ENCODE measurements at places on chromosomes 2 and 18.

- DNase-seq, result no peak
Observed at GRCh38 chr2:120802158-120802557, 66.5 kb downstream of the GLI2 start.

GRCh38 chr2:145076085-145076484, 556.2 kb upstream of the ZEB2 start:
- DNase-seq, result no peak

GRCh38 chr18:35512761-35513160, 15.0 kb upstream of the INO80C start:
- no peak for DNase-seq

- DNase-seq, result no peak
Observed at GRCh38 chr18:35406666-35407065, 29.5 kb upstream of the ZNF396 start.

- no peak for DNase-seq
Observed at GRCh38 chr2:66531567-66531966, 96.6 kb downstream of the MEIS1 start.

DNA sequence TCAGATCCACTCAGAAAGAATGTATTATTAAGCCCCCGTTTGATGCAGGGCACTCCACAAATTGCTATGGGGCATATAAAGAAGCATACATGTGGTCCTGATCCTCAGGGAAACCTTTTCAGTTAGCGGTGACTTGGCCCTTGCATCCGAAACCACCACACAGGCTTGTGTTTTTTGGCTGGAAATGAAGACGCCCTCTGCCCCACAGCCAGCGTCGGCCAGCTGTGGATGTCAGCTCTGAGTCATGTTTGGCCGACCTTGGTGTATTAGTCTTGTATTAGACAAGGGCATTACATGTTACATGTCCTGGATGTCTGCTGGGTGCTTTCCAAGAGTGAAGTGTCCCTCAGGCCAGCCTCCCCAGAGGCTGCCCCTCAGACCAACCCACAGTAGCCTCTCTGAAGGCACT, 107.6 kb upstream of the MAP3K20 start:
- DNase-seq, result no peak

DNA sequence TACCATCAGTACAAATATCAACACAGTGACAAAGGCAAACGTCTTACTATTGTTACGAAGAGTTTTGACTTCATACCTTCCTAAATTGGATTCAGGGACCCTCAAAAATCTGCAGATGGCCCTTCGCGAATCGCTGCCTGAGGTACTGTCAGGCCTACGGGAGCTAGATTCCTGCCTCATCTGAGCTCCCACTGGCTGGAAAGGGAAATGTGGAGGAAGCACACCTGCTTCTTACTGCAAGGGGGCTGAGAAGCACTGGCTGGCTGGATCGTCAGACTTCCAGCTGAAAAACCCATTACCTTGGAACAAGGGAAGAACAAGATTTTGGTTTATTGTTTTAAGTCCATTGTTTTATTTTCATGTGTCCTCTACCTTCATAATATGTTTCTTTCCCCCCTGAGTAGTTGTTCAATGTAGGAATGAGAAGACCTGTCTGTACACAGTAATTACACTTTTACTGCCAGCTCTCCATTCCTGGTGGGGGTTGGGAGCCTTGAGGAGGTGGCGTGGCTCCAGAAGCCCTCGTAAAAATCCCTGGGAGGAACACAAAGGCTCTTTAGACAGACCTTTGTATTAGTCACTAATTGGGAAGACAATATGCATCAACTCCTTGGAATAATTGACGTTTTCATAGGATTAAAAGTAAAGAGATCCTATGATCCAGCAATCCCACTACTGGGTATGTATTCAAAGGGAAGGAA, 124.1 kb upstream of the NOSTRIN start:
- no peak for DNase-seq

DNA sequence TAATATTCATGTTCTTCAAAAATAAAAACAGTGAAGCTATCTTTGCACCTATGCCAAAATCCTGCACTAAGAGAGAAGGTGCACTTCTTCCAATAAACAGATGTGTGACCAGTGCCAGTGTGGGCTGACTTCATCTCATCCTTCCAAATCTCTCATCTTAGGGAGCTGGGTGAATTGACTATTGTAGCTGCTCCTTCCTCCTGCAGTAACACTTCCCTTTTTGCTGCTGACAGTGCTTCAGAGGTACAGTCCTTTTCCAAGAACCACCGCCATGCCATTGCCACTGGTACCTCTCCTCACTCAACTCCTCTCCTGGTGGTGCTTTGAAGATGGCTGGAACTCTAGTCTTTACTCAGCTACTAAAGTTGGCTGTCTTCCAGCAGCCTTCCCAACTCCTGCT, 42.1 kb upstream of the ARHGAP25 start:
- peak; percentile 21 for DNase-seq

Measured in GF-D8 (cell line).